ENCODE measurements at places on chromosomes 5 and 9.

DNA sequence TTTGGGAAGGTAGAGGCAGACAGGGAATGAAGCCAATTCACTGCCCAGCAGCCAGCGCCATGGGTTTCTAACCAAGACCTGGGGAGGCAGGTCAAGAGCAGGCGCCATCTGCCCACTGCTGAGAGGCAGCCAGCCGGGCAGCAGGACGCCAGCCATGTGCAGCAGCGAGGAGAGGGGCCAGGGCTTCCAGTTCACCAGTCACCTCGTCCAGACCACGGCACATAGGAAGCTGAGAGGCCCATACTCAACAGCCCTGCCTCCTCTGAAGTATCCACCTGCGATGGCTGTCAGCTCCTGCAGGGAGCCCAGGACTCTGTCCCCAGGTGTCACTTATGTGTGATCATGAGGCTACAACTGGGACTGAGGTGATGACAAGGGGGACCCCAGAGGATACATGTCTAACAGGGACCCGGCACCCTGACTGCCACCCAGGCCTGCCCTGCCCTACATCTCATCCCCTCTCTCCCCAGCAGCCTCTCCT, 30.1 kb downstream of the IPPK start:
- ATAC-seq = no peak

DNA sequence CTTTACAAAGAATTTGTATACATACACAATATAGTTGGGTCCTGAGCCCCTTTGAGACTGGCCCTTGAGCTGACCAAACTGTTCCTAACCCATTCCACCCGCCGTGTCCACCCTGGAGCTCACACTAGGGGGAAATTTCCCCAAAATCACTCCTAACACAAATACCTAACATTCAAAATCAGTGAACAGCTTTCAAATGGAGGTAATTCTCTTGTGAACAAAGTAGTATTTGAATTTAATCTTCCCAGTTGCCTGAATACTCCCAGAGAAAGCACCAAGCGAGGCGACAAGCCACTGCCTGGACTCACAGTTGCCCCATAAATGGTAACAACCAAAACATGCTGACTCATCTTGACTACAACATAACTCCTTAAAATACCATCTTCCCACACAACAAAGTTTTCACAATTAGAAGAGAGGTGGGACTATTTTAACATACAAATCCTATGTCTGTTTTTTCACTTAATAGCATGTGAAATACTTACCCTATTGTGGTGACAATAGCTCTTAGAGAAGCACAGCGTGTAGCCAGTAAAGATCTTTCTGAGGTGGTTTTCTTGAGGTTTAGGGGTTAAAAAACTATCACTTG, 31.7 kb upstream of the SCAMP1 start:
- no peak for ATAC-seq

DNA sequence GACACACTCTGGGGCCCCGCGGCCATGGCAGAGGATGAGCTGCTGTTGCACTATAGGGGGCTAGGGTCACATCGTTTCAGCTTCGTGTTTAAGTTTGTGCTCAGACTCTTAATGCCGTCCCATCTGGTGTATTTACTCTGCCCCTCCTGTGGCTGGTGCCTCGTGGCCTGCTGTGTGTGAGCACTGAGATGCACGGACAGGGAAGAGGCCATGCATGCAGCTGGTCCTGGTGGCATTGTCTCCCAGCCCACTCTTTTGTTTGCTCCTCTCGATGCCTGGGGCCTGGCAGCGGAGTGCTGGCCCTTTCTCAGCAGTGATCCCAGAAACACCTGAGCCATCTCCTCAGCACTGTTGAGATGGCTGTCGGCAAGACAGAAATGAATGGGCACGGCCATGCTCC, 30.0 kb upstream of the PHF2 start:
- ATAC-seq = no peak

- no peak for ATAC-seq
Observed at GRCh38 chr9:124454296-124454695, 4.0 kb downstream of the ADGRD2 start.

DNA sequence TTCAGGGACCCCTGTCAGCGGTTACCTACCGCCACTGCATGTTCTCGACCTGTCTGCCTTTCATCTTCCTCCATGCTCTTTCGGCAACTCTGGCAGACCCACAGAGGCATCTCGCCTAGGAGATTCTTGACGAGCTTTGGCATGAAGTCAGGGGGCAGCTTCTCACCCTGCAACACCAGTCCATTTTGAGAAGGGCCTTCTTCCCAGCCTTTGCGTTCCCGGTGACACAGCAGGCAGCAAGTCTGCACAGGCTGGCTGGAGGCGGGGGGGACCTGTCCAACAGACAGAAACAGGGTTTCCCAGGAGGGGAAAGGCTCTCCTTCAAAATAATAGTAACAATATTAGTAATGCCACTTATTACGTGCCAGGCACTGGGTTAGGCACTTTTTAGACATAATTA, 15.5 kb downstream of the FAM193B start:
- no peak for ATAC-seq

DNA sequence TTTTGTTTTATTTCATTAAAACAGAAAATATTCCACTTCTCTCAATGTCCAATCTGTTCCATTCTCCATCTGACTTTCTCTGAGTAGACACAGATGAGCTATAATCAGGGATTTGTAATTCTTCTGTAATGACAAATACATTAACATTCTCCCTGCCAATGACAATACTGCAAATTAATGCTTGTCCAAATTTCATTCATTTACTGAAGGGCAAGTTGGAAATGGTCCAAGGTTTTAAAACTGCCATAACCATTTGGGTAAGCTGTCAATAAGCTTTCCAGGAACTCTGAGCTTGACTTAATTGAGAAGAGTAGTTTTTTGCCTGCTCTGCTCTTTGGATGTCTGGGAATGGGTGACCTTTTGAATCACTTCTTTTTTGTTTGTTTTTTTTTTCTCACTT, 253.5 kb downstream of the DMRTA1 start:
- no peak for ATAC-seq

GRCh38 chr5:173550641-173551040, 65.8 kb downstream of the BOD1 start:
- no peak for ATAC-seq

GRCh38 chr9:86821006-86821845, 126.1 kb downstream of the GAS1 start:
- peak; percentile 43 for ATAC-seq

GRCh38 chr5:172167895-172168294, 20.1 kb downstream of the STK10 start:
- ATAC-seq = no peak

DNA sequence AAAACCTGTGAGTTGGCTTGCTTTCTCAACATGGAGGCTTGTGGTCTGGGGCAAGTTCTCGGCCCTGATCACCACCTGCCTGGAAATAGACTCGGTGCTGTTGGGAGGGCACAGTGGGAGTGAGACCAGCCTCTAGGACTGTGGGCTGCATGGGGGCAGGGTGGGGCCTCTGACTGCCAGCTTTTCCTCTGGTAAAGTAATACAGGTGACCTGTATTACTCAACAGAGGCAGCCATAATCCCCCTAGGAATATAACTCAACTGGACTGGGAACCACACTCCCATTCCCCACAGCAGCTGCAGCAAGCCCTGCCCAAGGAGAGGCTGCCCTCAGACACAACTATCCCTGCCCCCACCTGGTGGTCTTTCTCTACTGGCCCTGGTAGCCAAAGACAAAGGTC, 72.8 kb downstream of the C9orf153 start:
- no peak for ATAC-seq

DNA sequence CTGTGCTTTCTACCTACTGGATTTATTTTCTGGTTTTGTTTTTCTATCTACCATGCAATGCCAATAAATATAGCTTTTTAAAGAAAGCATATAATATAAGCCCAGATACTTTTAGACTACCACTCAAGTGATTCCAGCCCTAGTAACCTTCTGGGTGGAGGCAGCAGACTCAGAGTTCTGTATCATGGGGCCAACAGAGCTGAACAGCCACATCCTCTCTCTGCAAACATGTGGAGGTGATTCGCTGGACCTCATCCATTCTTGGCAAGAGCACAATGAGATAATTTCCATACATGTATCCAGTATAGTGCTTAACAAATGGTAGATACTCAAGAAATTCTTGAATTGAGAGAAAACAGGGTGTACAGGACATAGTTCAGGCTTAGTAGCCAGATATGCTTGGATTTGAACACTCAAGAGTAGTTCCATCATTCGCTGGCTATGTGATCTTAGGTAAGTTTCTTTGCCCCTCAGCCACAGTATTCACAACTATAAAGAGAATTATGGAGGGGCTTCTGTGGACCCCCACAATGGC, 124.5 kb downstream of the ASTN2 start:
- ATAC-seq = no peak
